Smooth muscle cell of the brain vasculature (primary cell): ENCODE measurements at places on chromosomes 1 and 21.

DNA sequence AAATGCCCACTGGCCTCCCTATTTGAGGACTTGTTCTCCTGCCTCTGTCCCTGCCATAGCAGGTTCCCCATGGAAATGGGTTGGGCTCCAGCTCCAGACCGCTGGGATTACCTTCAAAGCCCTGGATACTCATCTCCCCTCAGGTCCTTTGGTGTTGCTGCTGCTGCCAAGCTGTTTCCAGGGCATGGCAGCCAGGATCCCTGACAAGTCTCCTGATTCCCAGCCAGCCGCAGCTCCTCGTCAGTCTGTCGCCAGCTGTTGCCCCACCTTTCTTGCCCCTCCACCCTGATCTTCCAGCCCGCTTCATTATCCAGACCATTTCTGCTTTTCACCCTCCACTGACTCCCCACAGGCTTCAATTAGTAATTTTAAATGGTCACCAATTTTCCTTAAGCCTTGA is 68.3 kb upstream of the KCND3 start:
- DNase-seq, result no peak

DNA sequence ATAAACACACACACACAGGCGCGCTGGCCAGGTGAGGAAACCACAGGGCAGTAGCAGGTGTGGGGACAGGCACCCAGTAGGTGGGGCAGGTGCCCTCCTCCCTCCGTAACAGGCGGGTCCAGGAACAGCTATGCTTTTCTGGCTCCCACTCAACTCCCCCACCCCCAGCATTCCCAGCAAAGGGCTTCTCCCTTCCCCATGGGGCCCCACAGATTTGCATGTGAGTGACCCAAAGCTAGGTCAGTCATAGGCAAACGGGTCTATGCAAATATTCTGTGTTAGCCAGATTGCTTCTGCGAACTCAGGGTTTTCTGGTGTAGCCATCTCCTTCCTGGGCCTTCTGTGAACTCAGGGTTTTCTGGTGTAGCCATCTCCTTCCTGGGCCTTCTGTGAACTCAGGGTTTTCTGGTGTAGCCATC is 114.2 kb downstream of the SIK1 start:
- DNase-seq, result no peak

GRCh38 chr1:162736633-162737067 is 53.9 kb upstream of the HSD17B7 start:
- DNase-seq, result no peak

- DNase-seq, result no peak
Observed at GRCh38 chr1:39177706-39178105, 26.8 kb upstream of the MACF1 start.

DNA sequence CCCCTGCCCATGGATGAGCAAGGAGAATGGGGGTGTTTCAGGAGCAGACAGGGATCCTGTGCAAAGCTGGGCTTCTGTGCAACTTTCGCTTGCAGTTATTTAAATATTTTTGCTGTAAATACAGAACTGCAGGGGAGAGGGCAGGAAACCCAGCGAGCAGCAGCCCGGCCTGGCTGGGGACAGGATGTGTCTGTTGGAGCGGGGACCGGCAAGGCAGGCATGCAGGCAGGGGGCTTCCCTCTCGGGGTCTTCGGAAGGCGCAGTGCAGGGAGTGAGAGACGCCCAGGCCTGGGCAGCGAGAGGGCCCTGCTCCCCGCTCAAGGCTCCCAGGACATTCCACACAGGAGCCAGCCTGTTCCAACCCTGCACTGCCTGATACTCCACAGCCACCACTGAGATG is 1.7 kb upstream of the AIRE start:
- no peak for DNase-seq

DNA sequence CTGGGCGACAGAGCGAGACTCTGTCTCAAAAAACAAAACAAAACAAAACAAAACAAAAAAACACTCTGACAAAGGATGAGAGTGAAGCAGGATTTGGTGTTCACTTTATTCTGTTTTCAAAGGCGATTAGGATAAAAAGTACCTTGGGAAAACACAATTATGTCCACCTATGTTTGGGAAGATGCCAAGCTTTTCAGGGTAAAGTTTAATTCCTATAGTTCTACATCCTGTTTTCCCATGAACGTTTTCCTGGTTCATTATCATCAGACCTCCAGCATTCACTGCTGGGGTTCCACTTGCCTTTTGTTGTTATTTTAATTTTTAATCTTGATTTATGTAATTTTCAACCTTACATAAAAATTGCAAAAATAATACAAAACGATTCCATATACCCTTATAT is 4.9 kb upstream of the NID1 start:
- no peak for DNase-seq

- DNase-seq, result no peak
Observed at GRCh38 chr1:188122646-188123045, 1293.9 kb downstream of the PLA2G4A start.

- peak; percentile 88 for DNase-seq
Observed at GRCh38 chr1:158999316-159000069, 10.2 kb upstream of the IFI16 start.

DNA sequence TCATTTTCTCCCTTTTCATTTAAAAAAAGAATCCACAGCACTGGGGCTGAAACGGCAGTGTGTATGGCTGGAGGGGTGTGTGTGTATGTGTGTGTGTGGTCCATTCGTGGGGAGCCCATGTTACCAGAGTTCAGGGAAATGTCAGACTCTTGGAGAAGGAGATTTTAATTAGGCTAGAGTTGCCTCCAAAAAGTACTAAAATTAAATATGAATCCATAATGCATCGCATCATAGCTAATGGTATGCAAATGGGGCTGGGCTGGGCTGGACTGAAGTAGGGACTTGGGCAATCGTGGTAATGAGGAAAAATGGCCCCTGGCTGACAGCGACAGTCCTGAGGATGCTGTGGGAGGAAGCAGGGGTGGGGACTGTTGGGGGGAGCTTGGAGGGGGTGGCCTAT is 24.8 kb downstream of the GRIK3 start:
- DNase-seq, result no peak

GRCh38 chr21:16663436-16663835 is 849.4 kb upstream of the CXADR start:
- DNase-seq, result no peak

- no peak for DNase-seq
Observed at GRCh38 chr1:239387304-239388158, 1.2 kb downstream of the CHRM3 start.

- no peak for DNase-seq
Observed at GRCh38 chr1:247331172-247331524, 519 bp downstream of the ZNF496 start.

DNA sequence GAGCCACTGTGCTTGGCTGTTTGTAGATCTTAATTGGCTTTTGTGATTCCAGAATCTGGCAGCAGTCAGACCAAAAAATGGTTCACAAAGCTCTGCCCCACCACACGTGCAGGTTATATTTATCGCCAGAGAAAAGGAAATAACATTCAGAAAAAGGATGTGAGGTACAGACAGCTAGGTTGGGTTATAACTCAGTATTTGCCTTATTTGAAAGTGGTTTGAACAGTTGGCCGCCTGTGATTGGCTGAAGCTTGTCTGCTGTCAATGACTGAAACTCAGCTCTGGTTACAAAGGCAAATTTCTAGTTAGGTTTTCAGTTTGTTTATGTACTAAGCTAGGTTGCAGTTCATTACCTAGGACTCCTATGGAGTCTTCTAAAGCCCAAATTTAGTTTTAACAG is 9.6 kb downstream of the SH3BGR start:
- DNase-seq, result no peak

GRCh38 chr1:72636631-72637030 is 354.3 kb upstream of the NEGR1 start:
- DNase-seq, result no peak

- DNase-seq, result no peak
Observed at GRCh38 chr1:91712981-91713841, 172.7 kb downstream of the TGFBR3 start.

- DNase-seq, result no peak
Observed at GRCh38 chr1:212255705-212256307, 29.4 kb upstream of the PPP2R5A start.

DNA sequence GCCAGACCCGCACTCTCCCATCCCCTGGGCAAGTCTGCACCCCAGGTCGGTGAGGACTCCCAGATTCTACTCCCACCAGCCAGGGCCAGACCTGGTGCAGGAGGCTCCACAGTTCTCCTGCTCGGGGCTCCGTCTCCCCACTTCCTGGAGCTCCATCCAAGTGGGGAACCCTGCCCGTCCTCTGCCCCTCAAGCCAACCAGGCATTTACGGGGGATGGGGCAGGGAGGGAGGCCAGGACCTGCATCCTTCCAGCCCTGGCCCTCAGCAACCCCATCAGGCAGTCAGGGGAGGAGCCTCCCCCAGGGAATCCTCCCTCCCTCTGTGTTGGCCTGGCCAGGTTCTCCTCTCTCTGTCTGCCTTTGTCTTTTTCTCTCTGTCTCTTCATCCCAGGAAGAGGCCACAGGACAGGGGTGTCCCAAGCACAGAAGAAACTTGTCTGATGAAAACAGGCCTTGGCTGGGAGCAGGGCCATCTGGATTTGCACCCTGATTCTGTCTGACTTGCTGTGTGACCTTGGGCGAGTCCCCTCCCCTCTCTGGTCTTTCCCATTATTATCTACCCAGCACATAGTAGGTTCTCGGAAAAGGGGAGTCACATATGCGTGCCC is 18.5 kb upstream of the EPHA2 start:
- no peak for DNase-seq

DNA sequence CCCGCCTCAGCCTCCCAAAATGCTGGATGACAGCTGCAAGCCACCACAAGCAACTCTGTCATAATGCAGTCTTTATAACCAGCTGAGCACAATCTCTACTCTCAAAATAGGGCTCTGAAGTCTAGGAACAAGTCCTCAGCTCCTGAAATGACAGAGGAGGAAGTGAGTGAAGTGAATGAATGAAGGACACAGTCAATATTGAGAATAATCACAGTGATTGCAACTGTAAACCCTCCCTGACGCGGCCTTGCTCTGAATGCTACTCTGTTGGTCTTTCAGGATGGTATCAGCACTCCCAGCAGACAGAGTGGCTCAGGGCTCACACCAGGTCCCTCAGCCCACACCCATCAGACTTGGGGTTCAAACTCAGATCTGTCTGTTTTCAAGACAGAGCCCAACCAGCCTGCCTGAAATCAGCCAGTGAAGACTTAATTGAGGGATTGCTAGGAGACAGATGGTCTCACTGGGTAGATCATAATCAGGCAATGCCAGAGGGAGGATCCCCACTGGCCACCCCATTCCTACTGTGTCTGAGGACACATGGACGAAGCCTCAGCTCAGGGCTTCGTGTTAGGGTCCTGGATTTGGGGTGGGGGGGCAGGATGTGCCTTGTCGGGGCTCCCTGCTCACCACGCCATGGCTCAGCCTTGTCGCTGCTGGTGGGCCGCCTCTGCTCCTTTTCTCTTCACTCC is 20.9 kb downstream of the RNF187 start:
- no peak for DNase-seq

- no peak for DNase-seq
Observed at GRCh38 chr1:161115132-161115711, 2.6 kb downstream of the PFDN2 start.

GRCh38 chr1:21189421-21189820 is 12.7 kb upstream of the EIF4G3 start:
- no peak for DNase-seq

GRCh38 chr1:151130987-151131586 is 15.3 kb downstream of the SEMA6C start:
- peak; percentile 56 for DNase-seq

GRCh38 chr1:2194898-2195673 is 514 bp upstream of the FAAP20 start:
- no peak for DNase-seq
